ENCODE measurements at places on chromosomes 2 and 18.

- DNase-seq = no peak
Measured at GRCh38 chr2:1947316-1947715, 203.0 kb upstream of the PXDN start.

GRCh38 chr2:176449852-176450251, 180.6 kb downstream of the MTX2 start:
- no peak for DNase-seq

GRCh38 chr18:79574938-79575525, 104.6 kb upstream of the CTDP1 start:
- DNase-seq = no peak

DNA sequence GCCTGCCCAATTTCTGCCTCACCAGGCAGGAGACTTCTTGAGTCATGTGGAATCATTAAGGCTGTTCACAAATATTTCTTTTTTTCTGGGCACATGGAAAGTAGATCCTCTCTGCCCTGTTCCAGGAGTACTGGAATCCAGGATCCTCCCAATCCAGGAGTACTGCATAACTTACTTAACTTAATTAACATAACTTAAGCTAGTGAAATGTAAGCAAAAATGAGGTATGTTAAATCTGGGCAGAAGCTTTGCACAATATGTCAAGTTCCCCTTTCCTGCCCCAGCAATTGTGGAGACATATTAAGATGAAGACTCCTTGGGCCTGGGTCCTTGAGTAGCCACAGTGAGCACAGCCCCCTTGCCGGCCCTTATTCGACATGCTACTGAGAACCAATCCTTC, 3.2 kb downstream of the CD207 start:
- DNase-seq = no peak

- no peak for DNase-seq
Measured at GRCh38 chr2:453132-453531, 165.2 kb upstream of the ALKAL2 start.

GRCh38 chr2:147468349-147468748, 376.5 kb upstream of the ACVR2A start:
- DNase-seq = no peak

DNA sequence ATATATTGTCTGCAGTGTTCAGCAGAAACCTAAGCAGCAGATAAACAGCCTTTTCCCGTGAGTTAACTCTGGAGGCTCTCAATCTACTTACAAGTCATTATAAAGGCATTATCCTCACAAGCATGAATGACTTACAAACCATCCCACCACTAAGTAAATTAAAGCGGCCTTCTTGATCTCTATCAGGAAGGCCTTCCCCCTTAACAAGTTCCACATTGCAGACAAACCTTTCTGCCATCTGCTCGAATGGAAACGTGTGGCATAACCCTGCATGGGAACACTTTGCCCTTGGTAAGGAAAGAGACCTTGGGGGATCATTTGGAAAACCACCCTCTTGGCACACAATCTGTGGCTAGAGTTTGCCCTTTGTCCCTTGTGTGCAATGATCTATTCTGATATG, 199.5 kb downstream of the OSR1 start:
- no peak for DNase-seq

DNA sequence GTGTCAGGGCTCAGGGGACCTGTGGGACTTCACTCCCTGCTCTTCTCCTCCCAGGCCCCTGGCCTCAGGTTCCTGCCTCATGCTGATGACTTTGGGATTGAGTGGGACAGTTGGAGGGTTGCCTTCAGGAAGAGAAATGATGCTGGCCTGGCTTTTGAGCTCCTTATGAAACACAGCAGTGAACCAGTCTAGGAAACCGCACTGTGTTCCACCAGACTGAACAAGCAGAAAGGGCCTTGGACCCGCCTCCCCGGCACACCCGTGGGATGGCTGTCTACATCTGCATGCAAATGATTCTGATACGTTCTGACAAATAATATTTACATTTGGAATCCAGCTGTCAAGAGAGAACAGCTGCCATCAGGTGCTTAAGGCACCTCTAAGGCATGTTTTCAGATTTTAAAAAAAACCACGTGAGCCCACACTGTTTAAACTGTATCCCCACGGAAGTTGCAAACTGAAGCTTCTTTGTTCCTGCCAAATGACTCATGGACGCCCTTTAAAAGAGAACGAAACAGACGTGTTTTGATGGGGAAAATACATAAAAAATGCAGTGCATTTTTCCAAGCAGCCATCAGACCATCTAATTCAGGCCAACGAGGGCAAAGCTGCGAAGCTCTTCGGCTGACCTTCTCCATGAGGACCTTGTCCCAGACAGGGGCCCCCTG, 27.6 kb upstream of the ASAP2 start:
- no peak for DNase-seq

GRCh38 chr2:162242586-162243280, 512 bp downstream of the FAP start:
- DNase-seq = no peak

- DNase-seq = no peak
Measured at GRCh38 chr2:181273986-181274385, 183.2 kb upstream of the ITGA4 start.

DNA sequence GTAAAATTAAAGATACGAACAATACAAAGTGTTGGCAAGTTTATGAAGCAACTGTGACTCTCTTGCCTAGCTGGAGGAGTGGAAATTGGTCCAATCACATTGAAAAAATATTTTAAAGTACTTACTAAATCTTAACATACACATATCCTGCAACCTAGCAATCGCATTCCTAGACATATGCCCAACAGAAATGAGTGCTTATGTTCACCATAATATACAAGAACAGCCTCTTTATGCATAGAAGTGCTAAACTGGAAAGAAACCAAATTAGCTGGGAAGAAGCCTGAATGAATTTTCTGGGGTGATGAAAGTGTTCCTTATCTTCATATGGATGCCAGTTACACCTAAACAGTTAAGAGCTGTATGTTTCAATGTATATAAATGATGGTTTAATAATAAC, 98.9 kb downstream of the HNMT start:
- DNase-seq = no peak

- no peak for DNase-seq
Measured at GRCh38 chr2:27545348-27546141, 37.3 kb upstream of the ZNF512 start.

DNA sequence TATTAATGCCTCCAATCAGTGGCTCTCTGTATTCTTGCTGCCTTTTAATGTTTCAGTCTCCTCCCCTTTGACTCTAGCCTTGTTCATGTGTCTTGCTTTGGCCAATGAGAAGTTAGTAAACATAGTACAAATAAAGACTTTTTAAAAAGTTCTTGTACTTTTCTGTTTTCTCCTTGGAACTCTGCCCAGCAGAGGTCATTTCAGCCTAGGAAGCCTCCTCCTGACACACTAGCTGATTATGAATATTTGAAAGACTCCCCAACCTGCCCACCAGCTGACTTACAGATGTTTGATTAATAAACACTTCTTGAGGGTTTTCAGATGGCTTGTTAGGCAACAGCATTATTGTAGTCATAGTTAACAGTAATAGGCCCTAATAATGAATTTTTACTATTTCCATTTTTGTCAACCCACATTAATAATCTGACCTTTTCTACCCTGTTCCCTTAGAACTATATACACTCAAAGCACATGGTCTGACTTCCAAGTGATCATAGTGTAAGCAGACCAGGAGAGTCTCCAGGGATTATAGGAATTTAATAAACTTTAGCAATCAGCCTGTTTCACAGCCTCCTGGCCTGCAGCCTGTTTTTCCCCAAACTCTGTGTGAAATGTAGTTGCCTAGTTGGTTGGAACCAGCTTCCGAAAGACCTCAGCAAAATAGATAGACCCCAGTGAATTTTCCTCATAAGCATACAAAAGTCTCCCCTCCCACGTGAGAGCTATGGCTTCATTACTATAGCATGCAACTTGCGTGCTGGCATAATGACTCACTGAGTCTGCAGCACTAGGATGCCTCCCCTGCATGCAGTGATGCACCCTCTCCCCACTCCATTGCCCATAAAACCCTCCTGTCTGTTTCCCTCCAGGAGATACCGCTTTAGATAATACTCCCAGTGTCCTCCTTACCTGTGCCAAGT, 670.7 kb upstream of the ZNF804A start:
- no peak for DNase-seq

DNA sequence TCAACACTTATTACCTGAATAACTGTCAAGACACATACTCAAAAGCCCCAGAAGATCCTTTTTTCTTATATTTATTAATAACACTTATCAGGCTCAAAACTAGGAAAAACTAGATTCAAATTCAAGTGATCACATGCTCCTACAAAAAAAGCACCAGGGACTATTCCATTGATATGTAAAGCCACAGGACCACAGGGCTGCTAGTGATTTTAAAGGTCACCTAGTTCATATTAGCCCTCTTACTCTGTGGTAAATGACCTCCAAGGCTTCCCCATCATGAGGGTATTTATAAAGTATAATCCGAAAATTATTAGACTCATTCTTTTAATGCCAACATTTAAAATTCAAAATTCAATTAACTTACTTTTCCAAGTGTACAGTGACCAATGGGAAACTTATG, 52.5 kb downstream of the LRPPRC start:
- DNase-seq = no peak

- DNase-seq = no peak
Measured at GRCh38 chr18:25533218-25533617, 181.3 kb upstream of the ZNF521 start.

GRCh38 chr2:71598526-71598925, 145.2 kb downstream of the DYSF start:
- no peak for DNase-seq

- DNase-seq = no peak
Measured at GRCh38 chr2:19902216-19902740, 495 bp upstream of the TTC32 start.

DNA sequence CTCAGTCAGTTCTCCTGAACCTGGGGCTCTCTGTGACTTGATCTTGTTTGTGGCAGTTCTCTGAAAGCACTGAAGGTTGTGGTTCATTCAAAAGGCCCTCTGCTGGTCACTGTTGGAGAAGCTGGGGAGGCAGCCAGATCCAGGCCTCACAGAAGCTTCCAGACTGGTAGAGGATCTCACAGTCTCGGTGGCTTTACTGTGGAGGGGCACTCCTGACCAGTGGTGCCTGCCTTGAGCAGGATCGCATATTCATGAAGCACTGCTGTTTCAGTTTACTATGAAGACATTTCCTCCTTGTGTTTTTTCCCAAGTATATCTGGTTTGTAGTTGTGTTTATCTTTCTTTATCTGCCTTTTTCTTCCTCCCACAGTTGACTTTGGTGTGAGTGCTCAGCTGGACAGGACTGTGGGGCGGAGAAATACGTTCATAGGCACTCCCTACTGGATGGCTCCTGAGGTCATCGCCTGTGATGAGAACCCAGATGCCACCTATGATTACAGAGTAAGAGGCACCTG, 133.9 kb downstream of the MAP4K4 start:
- peak; percentile 40 for DNase-seq

DNA sequence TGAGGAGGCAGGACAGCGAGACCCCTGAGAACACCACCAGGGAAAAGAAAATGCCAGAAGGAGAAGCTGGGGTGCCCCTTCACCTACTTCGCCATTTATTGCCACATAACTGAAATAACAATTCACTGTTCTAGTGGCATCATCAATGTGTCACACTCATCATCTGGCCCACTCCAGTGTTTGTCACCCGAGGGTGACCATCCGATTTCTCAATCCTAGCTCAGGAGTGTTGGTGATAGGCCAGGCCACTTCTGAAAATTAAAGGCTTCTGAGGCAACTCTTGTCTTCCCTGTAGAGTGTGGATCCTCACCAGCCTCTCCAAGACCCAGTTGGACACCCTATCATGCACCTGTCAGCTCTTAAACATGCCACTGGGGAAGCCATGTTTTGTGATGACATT, 62.9 kb upstream of the BZW1 start:
- DNase-seq = no peak

DNA sequence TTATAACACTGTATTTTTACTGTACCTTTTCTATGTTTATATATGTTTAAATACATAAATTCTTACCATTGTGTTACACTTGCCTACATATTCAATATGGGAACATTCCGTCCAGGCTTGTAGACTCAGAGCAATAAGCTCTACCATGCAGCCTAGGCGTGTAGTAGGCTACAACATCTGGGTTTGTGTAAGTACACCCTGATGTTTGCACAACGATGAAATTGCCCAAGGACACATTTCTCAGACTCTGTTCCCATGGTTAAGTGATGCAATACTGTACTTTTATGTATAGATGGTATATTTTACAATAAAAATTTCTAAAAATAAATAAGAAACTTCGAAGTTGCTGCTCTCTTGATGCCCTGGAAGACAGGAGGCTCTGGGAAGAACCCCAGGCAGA, 38.4 kb downstream of the YPEL5 start:
- DNase-seq = no peak

DNA sequence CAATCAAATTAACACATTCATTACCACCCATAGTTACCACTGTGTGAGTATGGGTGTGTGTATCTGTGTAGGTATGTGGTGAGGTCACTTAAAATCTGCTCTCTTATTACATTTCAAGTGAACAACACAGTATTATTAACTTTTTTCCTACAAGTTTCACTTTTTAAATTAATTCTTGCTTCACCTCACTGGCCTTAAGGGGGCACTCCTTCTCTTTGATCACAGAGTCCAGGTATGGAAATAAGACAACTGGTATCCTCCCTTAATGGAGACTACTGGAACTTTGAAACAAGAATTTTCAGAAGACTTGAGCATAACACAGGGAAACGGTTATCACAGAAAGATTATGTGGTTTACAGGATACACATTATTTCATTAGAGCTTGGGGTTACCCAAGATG, 255.8 kb downstream of the ASXL3 start:
- DNase-seq = no peak

GRCh38 chr2:64453770-64454385, at the start of gene LGALSL:
TSS of gene LGALSL (plus strand) at chr2:64454162. CDS start at chr2:64454546, 384 bp downstream.
- no peak for DNase-seq

DNA sequence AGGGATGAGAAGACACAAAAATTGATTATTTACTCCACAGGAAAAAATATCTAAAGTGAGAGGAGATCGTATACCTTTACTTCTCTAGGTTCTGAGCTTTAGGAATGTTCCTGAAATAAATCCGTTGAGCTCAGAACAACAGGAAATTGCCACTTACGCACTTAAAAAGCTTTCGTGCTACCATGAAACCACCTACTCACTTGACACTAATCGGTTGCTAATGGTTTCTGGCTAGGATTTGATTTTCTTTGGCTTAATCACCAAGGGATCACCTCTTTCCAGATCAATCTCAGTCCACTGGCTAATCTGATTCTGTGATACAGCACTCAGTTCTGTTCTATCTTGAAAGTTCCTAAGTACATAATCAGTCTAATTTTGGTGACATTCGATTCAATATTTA, 419.6 kb downstream of the DLGAP1 start:
- DNase-seq = no peak

- no peak for DNase-seq
Measured at GRCh38 chr2:236745420-236746210, 176.0 kb downstream of the ACKR3 start.

Data from stimulated activated CD4-positive, alpha-beta T cell treated with anti-CD3 and anti-CD28 coated beads, Interleukin-1b, Interleukin-23, amount 100 ng/mL, for 1 hour (primary cell).